Activated CD4-positive, alpha-beta T cell treated with anti-CD3 and anti-CD28 coated beads, Interleukin-2, amount 50 U/mL, for 1 hour (primary cell): ENCODE measurements at places on chromosomes 5 and 9.

DNA sequence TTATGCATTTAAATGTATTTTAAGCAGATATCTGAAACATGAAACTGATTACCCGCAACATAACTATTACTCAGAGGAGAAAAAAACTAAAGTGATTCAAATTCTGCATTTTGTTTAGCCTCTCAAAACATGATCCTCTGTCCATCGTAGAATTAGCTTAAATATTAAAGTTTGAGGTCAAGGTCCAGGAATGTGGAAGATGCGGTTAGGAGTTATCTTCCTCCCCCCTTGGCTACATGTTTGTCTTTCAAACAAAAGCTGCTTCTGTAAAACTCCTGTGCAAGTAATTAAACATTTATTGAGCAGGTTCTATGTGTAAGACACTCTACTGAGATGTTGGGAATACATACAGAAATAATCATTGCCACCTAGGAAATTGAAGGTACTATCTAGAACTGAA, 175.0 kb upstream of the ISL1 start:
- DNase-seq: no peak

- no peak for DNase-seq
These were observed 39.4 kb downstream of the GNG10 start for GRCh38 chr9:111700776-111701175.

GRCh38 chr5:139971202-139971725, 71.8 kb downstream of the NRG2 start:
- DNase-seq: no peak

GRCh38 chr5:31962351-31962751, 211.8 kb downstream of the GOLPH3 start:
- no peak for DNase-seq

- DNase-seq: no peak
These were observed 37.3 kb upstream of the TJP2 start for GRCh38 chr9:69136779-69137178.

DNA sequence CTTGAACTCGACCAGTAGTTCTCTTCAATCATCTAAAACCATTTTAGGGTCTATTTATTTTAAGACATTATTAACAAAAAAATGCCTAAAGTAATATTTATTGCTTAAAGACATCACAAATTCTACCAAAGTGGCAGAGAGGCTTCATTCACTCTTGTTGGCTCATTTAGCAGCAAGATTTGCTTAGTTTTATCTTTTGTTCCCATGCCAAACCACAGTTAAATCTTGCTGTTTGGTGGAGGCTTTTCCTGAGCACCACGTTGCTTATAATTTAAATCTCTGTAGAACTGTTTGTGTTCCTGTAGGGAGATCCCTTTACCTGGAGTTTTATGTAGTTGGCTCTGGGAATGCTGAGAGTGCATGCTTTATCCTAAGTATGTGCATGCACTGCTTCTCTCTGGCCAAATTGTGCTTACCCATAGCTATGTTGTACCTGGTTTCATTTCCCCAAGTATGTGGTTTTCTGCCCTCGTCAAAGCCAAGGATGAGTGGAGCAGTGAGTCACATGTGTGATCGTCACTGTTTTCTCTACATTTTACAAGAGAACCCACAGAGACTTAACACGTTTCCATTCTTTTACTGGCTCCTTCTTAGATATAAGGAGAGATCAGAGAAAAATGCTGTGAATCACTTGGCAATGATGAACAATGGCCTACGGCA, 42.1 kb upstream of the MAST4 start:
- DNase-seq: no peak

- no peak for DNase-seq
These were observed 604.8 kb upstream of the BRINP1 start for GRCh38 chr9:119974026-119974425.

- no peak for DNase-seq
These were observed 978 bp downstream of the P4HA2 start for GRCh38 chr5:132226516-132227234.

- no peak for DNase-seq
These were observed 31.9 kb downstream of the SH3TC2 start for GRCh38 chr5:149030838-149031397.

- DNase-seq: no peak
These were observed 139.8 kb downstream of the APBA1 start for GRCh38 chr9:69532396-69532795.

- DNase-seq: no peak
These were observed 382.3 kb upstream of the SLC30A5 start for GRCh38 chr5:68711293-68712200.

DNA sequence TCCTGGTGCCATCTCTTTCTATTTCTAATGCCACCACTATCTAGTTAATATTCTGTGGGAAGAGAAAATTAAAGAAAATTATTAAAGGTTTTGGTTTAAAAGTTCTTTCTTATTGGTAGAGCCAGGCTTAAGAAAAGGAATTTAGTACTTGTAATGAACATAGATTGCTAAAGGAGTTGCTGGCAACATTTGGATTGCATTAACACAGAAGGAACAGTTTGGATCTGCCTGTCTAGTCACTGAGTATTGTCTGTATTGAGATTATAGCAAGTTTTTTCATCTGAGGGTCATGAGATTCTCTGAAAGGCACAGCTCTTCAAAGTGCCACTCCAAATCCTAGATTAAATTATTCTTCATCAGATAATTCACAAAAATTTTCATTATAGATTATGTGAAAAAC, 32.0 kb downstream of the FSD1L start:
- DNase-seq: no peak

DNA sequence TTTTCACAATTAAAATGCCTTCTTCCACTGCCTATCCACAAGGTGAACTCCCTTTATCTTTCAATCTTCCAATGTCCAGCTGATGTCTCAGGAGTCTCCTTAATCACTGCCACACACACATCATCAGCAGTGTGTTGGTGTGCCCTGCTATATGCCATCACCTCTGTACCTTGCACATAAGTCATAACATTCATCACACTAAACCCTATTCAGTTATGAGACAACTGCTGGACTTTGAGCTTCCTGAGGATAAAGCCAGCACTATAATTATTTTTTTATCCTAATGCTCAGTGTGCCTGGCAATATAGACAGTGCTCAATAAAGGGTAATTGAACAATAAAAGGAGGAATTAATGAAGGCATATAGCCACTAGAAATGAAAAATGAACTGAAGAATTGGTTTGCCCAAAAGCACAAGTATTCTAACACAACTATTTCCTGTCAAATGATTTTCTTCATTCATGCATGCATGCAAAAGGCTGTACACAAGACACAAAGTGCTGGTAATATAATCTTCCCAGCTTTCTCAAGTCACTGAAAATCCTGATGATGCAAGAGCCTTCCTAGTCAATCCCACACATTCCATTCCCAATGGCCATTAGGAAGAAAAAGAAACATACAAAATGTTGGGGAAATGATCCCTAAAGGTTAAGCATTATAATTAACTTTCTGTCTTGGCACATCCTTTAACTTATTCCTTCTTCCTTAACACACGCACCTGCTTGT, 32.4 kb downstream of the LPAR1 start:
- no peak for DNase-seq

DNA sequence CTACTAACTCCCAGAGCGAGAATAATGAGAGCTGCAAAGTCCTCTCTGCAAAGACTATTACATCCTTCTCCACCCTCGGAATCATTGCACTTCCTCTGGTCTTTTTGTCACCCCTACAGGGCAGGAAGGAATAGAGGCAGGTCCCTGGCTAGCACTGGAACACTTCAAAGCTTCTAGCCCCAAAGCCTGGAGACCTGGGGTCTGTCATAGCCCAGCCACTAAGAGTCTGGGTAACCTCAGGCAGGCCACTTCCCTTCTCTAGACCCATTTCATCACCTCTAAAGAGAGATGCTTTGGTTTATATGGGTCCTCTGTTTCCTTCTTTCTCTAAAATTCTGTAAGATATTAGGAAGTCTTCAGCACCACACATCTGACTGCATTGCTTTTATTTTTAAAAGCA, 6.7 kb downstream of the ADRB2 start:
- DNase-seq: no peak

DNA sequence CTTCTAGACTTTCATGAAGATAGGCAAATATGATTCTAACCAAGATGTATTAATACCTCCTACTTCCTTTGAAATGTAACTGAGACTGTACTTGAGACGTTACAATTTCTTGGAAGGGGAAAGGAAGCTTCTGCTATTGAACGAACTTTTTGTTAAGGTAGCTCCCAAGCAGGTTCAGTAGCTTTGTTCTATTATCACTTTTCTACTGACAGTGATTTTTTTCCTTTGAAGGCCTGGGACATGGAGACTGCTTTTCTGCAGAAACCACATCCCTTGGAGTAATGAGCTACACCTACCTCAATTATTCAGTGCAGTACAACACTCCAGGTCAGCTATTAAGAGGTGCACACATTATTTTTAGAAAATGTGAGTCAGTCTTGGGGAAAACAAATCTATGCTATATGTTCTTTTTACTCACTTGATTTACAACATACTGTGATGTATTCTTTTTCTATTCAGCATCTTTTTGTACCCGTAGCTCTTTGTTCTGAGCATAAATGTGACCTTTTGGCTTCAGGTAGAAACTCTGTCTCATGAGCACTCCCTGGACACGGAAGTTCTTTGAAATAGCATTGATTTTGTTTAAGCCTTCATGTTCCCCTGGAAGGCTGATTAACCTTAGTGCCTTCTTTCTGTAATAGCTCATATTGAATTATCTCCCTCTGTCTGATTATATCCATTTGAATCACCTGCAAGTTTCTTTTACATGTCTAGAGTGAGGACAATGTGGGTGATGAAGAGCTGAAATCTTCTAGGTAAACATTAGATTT, 56.5 kb upstream of the CDKN2B start:
- DNase-seq: no peak

GRCh38 chr5:36651761-36652685, 45.6 kb downstream of the SLC1A3 start:
- DNase-seq: no peak

GRCh38 chr5:62460578-62460983, 48.0 kb downstream of the IPO11 start:
- no peak for DNase-seq

DNA sequence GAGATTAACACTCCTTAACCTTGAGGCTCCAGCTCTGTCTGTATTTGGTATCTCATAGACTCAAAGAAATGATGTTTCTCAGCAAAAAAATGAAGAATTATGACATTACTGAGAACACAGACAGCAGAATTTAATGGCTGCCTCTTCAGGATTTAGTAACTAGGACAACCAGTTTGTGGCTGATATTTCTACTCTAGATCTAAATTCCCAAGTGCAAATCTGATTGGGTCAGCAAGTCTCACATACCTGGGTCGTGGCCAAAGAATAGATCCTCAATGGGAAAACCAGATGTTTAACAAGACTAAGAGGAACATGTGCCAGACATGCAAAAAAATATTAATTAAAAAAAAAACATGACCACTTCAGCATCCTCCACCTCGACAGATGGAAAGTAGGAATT, 608.9 kb downstream of the DTWD2 start:
- no peak for DNase-seq

DNA sequence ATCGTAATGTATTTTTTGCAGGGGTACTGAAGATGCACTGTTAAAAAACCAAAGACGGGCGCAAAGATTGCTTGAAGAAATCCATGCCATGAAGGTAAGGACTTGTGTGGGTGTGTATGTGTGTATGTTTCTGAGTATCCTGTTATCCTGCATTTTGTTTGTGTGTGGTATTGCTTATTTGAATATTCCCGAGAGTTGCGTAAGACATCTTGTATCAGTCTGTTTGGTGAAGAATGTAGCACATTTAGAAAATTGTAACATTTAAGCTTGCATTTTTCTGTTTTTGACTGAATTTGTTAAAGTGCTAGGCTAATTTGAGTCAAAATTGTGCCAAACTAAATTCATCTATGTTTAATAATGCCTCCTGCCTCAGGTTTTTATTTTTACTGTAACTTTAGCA, 13.5 kb downstream of the SRFBP1 start:
- DNase-seq: no peak

DNA sequence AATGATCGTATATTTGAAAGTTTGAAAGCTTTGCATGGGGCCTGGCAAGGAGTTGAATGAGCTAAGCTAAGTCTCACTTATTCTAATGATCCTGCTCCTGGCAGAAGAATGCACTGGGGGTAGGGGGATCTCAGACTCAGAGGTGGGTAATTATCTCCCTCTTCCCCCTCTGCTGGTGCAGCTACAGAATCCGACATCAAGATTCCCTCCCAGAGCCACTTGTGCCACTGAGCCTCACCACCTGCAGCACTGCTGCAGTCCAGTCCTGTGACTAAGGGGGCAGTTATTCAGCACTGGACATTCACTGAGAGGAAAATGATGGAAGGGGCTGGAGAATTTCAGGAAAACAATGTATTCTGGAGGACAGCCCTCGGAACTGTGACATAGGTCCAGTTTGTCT, 205.8 kb downstream of the DEPDC1B start:
- DNase-seq: no peak

- no peak for DNase-seq
These were observed 127.6 kb downstream of the SLF1 start for GRCh38 chr5:94745786-94746730.

- no peak for DNase-seq
These were observed 187.3 kb downstream of the RAB3C start for GRCh38 chr5:58770136-58770535.

DNA sequence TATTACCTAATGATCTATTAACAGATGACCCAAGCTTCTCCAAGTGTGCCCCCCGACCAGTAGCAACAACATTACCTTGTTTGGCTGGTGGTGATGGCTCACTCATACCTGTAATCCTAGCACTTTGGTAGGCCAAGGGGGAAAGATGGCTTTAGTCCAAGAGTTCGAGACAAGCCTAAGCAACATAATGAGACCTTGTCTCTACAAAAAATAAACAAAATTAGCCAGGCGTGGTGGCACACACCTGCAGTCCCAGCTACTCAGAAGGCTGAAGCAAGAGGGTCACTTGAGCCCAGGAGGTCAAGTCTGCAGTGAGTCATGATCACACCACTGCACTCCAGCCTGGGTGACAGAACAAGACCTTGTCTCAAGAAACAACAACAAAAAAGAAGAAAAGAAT, 62.9 kb downstream of the GCNT1 start:
- DNase-seq: no peak

- no peak for DNase-seq
These were observed 292.0 kb downstream of the NSG2 start for GRCh38 chr5:174337276-174338184.

DNA sequence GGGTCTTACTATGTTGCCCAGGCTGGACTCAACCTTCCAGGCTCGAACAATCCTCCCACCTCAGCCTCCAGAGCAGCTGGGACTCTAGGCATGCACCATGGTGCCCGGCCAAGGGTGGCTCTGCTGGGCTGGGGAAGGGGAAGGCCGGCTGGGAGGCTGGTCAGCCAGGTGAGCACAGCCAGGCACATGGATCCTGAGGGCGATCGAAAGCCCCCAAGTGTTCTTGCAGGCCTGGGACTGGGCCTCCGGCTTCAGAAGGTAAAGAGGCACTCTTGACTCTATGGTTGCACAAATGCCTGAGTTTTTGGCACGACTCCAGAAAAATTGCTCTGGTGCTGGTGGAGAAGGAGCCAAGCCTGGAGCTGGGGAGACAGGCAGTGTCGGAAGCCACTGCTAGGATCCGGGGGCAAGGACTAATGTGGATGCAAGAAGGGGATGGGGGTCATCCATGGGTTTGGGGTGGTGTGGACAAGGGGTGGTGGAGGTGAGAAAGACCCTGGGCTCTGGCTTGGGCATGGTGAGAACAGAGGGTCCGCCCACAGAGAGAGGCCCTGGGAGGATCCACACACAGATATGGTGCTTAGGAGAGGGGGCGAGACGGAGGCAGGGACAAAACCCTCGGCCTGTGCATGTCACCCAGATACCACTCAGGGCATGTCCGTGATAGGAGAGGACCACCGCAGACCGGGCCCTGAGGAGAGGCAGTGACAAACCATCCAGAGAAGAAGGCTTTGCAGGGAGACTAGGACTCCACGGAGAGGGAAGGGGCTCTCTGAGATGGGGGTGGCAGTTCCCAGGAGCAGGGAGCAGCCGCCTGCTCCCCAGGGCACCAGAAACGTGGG, 51.1 kb upstream of the COL5A1 start:
- DNase-seq: no peak

- DNase-seq: peak; percentile 22
These were observed 13.2 kb upstream of the CEL start for GRCh38 chr9:133048595-133048994.
